ENCODE measurements at places on chromosomes 1 and 21.

DNA sequence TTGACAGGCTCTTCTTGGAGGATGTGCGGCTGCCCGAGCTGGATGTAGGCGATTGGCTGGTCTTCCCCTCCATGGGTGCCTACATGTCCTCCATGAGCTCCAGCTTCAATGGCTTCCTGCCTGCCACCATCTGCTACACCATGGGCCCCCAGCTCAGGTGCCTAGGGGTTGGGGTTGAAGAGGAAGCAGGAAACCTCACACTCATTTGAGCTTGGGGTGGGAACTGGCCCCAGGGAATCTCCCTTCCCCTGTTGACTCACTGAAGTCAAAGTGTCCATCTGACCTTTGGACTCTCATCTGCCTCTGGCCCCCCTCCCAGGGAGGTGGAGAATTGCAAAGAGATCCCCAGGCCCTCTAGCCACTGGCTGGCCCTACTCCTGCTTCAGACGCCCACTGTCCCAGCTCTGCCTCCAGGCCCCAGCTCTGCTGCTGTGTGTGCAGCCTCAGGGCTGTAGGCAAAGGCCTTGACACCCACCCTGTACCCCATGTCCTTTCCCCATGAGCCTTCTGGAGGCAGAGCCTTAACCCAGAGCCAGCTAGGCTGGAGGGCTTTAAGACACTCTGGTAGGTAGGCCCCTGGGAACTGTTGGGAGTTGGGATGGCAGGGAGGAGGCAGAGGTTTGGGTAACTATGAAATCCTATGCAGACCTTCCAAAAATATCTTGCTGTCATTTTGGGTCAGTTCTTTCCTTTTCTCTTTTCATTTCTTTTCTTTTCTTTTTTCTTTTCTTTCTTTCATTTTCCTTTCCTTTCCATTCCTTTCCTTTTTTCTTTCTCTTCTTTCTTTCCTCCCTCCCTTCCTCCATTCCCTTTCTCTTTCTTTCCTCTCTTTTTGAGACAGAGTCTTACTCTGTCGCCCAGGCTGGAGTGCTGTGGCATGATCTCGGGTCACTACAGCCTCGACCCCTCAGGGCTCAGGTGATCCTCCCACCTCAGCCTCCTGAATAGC is 66.9 kb upstream of the TINAGL1 start:
- no peak for DNase-seq

DNA sequence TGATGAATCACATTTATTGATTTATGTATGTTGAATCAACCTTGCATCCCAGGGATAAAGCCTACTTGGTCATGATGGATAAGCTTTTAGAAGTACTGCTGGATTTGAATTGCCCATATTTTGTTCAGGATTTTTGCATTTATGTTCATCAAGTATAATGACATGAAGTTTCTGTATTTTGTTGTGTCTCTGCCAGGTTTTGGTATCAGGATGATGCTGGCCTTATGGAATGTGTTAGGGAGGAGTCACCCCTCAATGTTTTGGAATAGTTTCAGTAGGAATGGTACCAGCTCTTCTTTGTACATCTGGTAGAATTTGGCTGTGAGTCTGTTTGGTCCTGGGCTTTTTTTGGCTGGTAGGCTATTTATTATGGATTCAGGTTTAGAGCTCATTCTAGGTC is 1643.1 kb upstream of the B3GALT2 start:
- DNase-seq: no peak

GRCh38 chr1:74699331-74699730 is 25.7 kb upstream of the ERICH3 start:
- no peak for DNase-seq

DNA sequence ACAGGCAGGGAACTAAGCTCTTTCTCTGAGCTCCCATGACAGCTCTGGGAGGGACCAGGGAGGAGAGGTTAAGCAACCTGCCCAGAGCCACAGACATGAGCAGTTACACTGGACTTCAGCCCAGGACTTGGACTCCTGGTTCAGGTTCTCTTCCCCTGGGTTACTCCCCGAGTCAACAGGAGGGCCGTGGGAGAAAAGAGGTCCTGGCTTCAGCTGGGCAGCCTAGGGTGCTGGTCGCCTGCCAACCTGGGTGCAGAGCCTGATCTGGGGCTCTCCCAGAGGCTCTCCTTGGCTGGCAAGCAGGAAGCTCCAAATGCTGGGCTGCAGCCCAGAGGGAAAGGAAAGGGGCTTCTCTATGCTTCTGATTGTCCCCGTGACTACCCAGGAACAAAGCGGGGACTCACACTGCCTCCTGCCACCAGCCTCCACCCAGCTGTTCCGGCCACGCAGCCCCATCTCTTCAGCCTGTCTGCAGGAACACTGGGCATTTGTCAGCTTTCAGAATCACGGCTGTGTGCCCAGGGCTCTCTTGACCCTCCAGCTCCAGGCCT is 141.8 kb downstream of the HIVEP3 start:
- no peak for DNase-seq

- no peak for DNase-seq
These were observed 839.4 kb upstream of the ADGRL4 start for GRCh38 chr1:79845936-79846335.

DNA sequence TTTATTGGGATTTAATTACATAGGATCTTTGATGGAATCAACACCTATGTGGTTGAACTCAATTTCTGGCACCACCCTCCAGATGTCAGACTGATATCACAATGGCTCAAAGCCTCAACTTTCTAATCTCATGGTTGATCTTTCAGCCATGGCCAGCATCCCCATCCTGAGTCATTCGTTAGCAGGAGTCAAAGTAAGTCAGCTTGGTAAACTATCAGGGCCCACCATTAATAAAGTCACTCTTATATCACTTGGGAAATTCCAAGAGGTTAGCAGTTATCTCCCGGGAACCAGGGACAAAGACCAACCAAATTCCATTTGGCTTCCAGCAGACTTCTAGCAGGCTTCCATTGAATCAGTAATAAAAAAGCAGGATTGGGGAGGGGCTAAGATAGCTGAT is 50.7 kb upstream of the TNFSF4 start:
- DNase-seq: no peak

- no peak for DNase-seq
These were observed 7.0 kb upstream of the ANGPTL1 start for GRCh38 chr1:178877896-178878295.

DNA sequence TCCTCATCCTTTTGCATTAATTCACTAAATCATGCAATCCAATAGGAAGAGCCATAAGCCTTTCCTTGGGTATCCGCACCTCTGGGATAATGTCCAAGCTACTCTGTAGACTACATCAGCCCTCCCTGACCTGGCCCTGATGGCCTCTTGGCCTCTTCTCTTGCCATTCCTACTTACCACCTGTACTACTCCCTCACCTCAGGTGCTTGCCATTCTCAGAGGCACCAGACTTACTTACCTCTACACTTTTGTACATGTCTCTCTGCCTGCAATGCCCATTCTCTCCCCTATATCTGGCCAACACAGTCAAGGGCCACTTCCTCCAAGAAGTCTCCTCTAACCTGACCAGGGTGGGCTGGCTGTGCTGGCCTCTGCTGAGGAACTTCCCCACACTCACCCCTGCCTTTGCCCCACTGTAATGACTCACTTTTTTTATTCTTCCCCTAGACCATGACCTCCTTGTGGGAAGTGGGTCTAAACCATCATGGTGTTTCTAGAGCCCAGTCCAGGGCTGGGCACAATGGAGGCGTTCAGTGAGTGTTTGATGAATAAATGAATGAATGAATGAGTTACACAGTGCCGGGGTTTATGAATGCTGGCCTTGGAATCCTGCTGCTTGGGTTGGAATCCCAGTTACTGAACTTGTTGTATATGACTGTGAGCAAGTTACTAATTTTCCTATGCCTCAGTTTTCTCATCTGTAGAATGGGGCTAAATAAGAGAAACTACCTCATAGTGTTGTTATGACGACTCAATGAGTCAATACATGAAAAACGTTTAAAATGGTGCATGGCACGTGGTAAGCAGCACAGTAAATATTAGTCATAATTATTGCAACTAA is 179.8 kb downstream of the FOXD2 start:
- no peak for DNase-seq

DNA sequence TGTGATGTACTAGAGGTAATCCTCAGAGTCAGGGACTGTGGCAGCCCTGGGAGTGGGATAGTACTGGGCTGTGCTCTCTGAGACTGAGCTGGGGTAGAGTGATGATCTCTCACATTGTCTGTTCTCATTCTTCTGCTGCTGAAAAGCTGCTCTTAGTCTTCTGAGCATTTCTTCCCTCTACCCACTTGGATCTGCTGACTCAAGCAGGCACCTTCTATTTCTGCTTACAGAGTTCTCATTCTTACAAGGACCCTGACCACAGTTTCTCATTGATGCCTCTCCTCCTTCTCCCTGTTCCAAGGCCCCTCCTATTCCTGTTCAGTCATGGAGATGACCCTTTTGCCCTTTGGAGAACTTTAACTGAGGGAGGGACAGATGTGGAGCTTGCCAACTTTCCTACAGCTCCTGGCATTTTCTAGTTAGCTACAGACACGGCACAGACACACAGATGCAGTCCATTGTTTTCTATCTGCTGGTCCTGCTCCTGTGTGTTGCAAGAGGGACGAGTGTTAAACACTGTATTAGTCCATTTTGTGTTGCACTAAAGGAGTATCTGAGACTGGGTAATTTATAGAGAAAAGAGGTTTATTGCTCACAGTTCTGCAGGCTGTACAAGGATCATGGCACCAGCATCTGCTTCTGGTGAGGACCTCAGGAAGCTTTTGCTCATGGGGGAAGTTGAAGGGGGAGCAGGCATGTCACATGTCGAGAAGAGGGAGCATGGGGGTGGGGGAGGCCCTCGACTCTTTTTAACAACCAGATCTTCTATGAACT is 12.3 kb downstream of the MAPKAPK2 start:
- DNase-seq: no peak

DNA sequence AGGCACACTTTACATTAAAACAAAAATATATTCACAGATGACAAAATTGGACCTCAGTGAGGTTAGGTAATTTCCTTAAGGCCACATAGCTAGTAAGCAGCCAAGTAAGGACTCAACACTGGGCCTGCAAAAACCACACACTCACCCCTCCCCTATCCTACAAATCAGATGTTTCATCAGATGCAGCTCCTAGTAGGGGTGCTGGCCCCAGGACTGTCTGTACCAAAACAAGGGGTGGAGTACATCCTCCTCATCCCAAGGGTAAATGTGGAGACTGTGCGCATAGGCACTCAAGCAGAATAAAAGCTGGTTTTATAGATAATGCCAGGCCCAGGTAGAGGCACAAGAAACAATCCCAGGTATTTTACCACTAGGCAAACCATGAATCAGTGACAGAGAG is 25.7 kb downstream of the URB1 start:
- DNase-seq: no peak

All from D721Med (cell line).